Brain microvascular endothelial cell (primary cell): ENCODE measurements at places on chromosomes 1 and 21.

DNA sequence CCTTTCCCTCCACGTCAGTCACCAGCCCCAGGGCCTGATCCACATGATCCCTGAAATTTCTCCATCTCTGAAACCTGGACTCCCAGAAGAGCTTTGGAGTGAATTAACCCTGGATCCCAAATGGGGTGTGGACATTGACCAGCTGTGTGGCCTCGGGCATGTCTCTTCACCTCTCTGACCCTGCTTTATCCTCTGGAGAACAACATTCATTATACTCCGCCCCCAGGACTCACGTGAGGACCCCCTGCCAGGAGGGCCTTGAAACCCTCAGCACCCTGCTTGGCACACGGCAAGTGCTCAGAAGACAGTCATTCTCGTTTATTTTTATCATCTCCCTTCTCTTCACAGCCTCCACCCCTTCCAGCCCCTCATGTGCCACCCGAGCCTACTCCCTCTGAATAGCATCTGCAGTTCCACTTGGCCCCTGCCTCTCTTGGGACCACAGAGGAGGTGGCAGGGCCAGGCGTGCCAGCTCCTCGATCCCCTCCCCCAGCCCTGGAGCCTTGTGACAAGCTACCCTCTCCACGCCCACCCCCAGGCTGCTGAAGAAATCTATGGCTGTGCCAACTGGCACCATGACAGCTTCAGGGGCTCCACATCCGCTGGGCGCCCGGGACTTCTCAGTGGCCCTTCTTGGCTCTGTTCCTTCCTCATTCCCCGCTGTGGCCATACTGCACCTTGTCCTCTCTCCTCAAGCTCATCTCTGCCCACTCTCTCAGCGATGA, 18.0 kb downstream of the ADGRB2 start:
- no peak for DNase-seq

- peak; percentile 63 for DNase-seq
Observed at GRCh38 chr1:44031252-44032169, at the start of gene SLC6A9. TSS of gene SLC6A9 (minus strand) at chr1:44031462. CDS start at chr1:44024277, 7,185 bp downstream.

GRCh38 chr1:204317170-204317569, 42.6 kb downstream of the PLEKHA6 start:
- DNase-seq: no peak

DNA sequence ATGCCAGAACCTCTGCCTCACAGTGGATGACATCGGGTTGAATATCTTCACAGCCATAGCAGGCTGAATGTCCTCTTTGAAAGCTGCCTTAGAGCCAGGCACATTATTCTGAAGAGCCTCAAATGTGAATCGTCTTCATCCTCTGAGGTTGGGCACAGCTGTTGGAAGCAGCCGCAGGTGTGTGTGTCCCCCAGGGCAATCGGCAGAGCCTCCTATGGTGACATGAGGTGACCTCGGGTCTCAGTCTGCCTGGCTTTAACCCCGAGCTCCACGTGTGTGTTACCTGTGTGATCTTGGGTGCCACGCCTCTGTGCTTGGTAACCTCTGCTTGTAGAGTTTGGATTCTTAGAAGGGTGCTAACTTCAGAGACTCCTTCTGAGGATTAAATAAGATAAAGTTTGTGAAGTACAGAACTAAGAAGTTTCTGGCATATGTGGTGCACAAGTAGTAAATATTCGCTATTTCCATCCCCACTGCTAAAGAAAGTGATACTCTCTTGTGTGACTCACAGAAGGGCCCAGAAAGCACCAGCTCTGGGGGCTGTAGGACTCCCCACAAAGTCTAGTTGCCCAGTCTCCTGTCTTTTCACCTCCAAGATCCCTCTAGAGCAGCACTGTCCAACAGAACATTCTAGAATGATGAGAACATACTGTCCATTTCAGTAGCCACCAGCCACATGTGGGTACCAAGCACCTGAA, 500.9 kb downstream of the NPHP4 start:
- no peak for DNase-seq

DNA sequence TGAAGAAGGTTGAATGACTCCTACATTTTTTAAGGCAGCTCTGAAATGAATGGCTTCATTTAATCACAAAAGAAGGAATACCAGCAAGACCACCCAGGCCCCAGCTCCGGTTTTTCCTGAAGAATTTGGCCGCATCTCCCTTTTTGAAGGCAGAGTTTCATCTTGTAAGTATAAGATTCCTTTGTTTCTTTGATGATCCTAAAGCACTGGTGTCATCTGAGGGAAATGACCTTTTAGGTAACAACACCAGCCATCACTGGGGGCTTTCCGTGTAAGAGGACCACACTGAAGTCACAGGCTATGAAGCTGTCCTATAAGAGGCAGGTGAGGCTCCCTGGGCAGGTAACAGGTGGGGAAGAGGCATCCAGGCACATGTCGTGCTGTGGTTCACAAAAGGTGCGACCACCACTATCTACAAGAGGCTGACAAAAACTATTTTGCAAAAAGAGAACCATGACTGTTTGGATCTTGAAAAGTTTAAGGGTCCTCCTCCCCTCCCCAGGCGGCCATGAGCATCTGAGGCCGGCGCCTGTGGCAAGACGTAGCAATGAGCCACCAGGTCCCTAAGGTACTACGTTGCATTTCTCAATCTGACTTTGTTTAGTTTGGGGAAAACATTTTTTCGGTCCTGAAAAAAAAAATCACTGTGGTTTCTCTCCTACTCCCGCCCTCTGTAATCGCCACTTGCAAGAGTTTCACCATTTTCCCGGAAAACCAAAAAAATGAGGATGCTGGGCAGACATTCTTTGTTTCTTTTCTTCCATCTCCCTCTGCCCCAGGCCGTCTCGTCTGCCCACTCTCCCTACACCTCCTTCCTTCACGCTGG, 46.3 kb upstream of the IRF2BP2 start:
- no peak for DNase-seq

- DNase-seq: no peak
Observed at GRCh38 chr1:204970937-204971336, 72.1 kb upstream of the CNTN2 start.

GRCh38 chr1:244087611-244088010, 36.5 kb downstream of the ZBTB18 start:
- DNase-seq: no peak

DNA sequence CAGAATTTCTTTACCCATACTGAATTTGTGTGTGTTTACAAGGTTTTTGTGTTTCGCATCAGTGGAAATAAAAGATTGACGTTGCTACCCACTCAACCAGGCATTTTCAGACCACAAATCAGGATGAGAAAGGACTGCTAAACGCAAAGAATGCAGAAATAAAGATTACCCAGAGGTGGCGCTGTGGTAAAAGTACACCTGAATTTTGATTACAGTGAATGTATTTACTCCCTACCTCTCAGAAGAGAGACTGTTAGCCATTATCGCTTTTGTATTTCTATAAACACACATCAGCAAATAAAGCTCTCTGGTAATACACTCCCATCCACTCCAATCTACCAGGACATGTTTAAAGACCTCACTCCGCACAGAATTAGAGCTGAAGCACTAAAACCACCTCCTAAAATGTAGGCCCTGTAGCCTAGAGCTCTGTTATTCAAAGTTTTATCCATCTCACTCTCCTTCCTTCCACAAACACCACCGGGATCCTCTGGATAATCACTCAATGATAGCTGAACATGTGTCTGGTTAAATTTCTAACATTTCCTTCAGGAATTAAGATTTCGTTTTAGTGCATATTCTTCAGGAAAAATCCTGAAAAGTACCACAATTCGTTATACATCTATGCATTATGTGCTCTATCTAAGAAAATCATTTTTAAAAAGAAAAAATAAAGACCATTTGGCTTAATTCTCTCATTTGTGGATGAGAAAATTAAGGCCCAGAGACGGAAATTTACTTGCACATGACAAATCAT, 2.5 kb upstream of the LMO4 start:
- DNase-seq: peak; percentile 40

- peak; percentile 62 for DNase-seq
Observed at GRCh38 chr21:31098576-31099005, 60.3 kb upstream of the KRTAP19-8 start.

- no peak for DNase-seq
Observed at GRCh38 chr1:41242342-41243078, 404 bp upstream of the SCMH1 start.

DNA sequence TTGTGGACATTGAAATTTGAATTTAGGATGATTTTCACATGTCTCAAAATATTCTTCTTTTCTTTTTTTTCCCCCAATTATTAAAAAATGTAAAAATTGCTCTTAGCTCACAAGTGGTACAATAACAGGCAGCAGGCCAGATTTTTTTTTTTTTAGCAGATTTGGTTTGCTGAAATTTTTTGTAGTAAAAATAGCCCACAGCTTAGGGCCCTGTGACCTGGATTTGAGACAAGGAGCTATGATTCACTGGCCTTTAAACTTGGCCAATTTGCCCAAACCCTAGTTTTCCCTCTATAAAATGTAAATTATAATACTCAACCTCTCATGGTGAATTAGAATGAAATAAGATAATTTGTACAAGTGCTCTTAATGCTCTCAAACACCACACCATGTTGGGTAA, 253.8 kb downstream of the DYRK1A start:
- no peak for DNase-seq

DNA sequence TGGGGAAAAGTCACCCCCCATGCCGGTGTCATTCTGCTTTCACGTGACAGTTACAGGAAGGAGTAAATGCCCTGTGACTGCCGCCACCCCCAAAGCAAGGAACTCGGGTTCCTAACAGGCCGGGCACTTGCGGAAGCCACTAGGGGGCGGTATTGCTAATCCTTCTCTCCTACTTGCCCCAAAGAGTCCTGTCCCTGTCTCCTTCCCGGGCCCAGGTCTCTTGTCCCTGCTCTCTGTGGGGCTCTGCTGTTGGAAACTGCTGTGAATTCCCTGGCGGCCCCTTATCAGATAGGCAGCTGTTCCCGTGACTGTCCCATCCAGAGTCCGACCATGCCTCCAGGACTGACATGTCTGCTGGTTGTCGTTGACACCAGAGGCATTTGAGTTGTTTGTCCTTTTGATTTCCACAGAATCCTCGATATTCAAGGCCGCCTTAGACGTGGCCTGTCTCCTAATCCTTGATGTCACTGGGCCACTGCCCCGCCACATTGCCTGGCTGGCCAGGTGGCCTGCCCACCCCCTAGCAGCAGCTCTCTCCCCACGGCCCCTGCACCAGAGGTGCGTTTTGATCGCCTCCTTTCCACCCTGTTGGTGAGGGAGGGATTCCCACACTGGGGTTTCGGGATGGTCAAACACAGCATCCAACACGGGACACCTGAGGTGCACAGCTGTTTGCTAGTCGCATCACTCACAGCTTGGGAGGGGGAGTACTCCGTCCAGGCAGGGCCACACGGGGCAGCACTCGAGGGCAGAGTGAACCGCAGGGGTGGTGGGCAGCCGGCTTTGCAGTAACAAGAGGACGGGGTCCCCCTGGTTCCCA, 37.3 kb downstream of the CHAF1B start:
- peak; percentile 67 for DNase-seq

GRCh38 chr1:25009671-25010262, 79.7 kb upstream of the RUNX3 start:
- DNase-seq: no peak

- DNase-seq: peak; percentile 26
Observed at GRCh38 chr1:218529646-218530300, 184.6 kb downstream of the TGFB2 start.

- no peak for DNase-seq
Observed at GRCh38 chr1:154996966-154997701, 3.7 kb downstream of the LENEP start.

GRCh38 chr1:108951242-108951641, 12.0 kb downstream of the CLCC1 start:
- DNase-seq: no peak

DNA sequence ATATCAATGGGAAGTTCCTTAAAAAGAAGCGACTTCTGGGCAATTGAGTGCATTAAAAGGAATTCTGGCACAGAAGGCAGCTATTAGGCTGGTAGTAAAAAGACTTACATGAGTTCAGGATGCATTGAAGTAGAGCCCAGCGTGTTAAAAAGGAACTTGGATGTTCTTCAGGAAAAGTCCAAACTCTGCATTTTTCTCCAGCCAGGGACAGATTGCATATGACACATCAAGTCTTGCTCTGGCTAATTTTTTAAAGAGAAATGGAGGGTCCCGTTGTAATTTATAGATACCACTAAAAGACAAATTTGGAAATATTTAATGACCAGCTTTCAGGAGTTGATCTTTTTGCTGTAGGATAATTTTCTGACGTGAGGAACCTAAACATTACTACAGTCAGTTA, 1.2 kb downstream of the TPRG1L start:
- DNase-seq: no peak

- no peak for DNase-seq
Observed at GRCh38 chr1:26164036-26164860, 4.5 kb downstream of the C1orf232 start.

DNA sequence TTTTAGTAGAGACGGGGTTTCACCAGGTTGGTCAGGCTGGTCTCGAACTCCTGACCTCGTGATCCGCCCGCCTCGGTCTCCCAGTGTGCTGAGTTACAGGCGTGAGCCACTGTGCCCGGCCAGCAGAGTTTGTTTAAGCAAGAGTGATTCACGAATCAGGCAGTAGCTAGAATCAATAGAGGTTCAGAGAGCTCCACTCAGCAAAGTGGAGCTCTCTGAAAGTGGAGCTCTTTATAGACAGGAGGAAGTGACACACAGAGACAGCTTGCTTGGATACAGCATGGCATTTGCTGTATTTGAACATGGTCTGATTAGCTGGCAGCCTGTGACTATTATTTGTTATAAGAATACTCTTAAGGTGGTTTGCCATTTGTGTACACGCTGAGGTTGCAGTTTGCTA, 27.1 kb upstream of the CD34 start:
- peak; percentile 84 for DNase-seq

DNA sequence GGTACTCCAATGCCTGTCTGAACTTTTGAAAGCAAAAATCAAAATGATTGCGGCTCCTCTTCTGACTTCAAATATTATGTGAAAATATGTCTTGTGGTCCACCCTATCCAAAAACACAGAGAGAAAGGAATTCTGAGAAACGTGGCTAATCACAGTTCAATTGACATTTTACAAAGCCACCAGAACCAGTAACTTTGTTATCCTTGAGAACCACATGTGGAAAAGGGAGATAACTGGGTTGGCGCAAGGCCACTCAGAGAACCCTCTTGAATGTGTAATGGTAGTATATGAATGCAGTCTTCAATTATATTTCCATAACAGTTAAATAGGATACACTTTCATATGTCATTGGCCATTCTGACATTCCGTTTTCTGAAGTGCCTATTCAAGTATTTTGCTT, 1030.0 kb upstream of the TMPRSS15 start:
- DNase-seq: no peak

- no peak for DNase-seq
Observed at GRCh38 chr1:239288820-239289554, 97.4 kb upstream of the CHRM3 start.
